ENCODE measurements at places on chromosomes 16 and 17. TPM values are rescaled to one million over a fixed set of nuclear protein-coding genes. Genes with fewer than 3 reads are reported as not detected.

The EFNB3 gene
- polyA plus RNA-seq: 27.1 TPM

The PCGF2 gene
- 42.1 TPM for polyA plus RNA-seq

The CARD14 gene
- polyA plus RNA-seq: 0.08 TPM

The PDIA2 gene
- 0.50 TPM for polyA plus RNA-seq

The DHRS7C gene
- polyA plus RNA-seq: not detected

The C17orf67 gene
- polyA plus RNA-seq: 0.67 TPM

The CCL14 gene
- polyA plus RNA-seq: not detected

The USP36 gene
- 40.7 TPM for polyA plus RNA-seq

The ITGB3 gene
- 0.08 TPM for polyA plus RNA-seq

The C17orf78 gene
- not detected for polyA plus RNA-seq

The CACNG4 gene
- 3.6 TPM for polyA plus RNA-seq

The SYCE1L gene
- 2.6 TPM for polyA plus RNA-seq

The RAMP2 gene
- polyA plus RNA-seq: 41.5 TPM

The MT1E gene
- polyA plus RNA-seq: 117 TPM

The NPIPB8 gene
- 0.09 TPM for polyA plus RNA-seq

The SLC52A1 gene
- 1.2 TPM for polyA plus RNA-seq

The CLEC19A gene
- polyA plus RNA-seq: 1.5 TPM

The KRTAP9-2 gene
- not detected for polyA plus RNA-seq

The HSD17B1 gene
- polyA plus RNA-seq: 1.8 TPM

The TCAP gene
- 1.3 TPM for polyA plus RNA-seq

The STH gene
- not detected for polyA plus RNA-seq
